ENCODE measurements at places on chromosomes 4 and X.

DNA sequence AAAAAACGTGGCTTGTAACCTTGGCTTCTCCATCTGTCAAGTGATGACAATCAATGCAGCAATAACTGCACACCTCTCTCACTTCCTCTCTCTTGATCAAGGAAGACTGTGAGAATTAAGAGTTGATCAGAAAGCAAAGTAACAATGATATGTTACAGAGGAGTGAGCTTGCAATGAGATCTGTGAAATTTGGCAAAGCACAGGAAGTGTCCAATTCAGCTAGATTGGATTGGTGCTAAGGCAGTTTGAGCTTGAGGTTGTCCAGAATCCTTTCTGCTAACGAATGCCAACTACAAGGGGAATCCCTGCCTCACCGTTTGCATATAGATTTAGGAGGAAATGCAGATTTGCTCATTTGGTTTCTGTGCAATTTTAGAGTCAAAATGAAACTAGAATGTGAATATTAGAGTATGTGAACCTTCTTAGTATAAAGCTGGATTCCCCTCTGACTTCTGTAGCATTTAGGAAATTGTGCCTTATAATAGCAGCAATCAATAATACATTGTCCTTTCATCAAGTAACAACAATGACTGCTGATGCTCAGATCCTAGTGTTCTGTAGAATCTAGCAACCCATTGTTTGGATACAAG lies 346.4 kb downstream of the PTTG2 start:
- DNase-seq: no peak

GRCh38 chr4:157151711-157152110 lies 68.8 kb upstream of the GRIA2 start:
- no peak for DNase-seq

DNA sequence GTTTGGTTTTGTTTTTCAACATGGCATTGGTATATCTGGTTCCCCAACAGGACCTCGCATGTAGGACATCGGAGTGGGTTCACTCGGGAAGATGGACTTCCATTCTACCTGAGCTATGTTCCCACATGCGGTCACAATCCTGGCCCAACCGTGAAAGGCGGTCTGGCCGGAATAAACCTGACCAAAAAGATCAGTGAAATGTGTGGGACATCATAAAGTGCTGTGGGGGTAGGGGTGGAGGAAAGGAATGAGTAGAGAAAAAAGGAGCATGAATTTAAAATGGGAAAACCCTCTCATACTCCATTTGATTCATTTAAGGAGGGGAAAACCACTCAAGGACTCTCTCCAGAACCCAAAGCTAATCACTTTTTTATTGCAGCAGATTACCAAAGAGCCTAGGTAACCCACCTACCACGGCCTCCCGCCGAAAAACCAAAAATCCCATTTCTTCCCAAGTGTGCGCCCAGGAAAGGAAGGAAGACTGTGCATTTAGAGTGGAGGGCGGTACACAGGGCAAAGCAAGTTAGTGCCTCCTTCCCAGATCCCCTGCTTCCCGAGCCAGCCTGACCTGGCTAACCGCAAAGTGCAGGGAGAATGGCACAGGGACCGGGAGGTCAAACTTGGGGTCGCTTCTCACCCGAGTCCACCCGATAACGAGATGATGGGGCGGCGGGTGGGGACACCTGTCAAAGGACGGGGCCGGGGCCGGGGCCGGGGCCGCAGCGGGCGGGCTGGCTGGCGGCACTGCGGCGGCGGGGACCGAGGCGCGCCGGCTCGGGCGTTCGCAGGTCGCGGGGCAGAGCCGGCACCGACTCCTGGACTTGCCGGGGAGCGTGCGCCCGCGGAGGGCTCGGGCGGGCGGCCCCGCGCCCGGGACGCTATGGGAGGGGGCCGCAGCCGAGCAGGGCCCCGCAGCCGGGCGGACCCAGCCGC lies 669 bp downstream of the TMEM150C start:
- no peak for DNase-seq

DNA sequence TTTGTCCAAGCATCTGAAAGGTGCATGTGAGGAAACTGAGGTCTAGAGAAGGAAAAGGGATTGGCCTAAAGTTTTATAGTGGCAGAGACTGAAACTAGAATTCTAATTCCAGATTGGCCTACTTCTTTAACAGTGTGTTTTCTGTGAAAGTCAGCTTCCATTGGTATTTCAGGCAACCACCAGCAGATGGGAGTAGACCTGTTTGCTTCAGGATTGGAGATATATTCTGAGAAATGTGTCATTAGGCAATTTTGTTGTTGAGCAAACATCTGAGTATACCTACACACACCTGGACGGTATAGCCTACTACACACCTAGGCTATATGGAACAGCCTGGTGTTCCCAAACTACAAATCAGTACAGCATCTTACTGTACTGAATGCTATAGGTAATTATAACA lies 207.3 kb upstream of the RADX start:
- DNase-seq: no peak
